H4 (cell line): ENCODE measurements at places on chromosomes 6 and 20.

GRCh38 chr20:40148886-40149285 is 540.1 kb downstream of the MAFB start:
- DNase-seq: no peak

- DNase-seq: no peak
Measured at GRCh38 chr6:26366504-26366903, 1.5 kb downstream of the BTN3A2 start.

GRCh38 chr6:157099912-157100593 is 223.3 kb downstream of the TMEM242 start:
- DNase-seq: no peak

- no peak for DNase-seq
Measured at GRCh38 chr6:157456524-157456829, 75.5 kb downstream of the ZDHHC14 start.

- DNase-seq: no peak
Measured at GRCh38 chr20:51486197-51487005, 56.1 kb downstream of the NFATC2 start.

DNA sequence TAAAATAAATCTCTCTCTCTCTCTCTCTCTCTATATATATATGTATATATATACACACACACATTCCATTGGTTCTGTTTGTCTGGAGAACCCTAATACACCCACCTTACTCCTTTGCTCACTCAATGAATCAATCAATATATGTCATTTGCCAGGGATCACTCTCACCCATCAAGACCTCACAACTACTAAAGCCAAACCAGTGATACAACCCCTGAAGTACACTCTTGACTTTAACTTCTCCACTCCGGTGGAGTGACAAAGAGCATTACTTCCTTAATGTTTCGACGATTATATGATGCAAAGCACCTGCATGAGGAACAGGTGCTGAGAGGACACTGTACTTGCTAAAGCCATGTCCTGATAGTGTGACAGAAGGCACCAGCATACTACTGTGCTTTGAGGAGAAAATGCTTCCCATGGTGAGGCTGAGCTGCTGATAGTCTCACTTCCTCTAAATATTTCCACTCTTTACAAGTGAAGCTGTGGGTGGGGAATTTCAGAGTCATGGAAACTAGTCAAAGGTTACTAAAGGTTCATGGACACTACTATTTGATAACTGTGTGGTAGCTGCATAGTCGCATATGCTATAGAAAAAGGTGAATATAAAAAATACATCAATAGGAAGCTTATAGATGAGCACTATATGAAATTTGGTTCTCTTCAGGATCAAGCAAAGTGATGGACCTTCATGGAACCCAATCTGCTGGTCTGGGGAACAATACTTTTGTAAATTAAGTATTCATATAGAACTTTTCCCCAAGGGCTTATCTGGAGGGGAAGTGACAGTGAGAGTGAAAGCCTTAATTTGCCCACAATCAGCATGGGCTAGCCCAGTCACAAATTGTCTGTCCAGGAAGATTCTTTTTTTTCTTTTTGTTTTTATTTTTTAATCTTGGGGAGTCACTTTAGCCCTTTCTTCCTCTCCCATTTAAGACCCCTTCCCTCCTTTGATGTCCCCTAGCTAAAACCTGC is 141.9 kb upstream of the NEDD9 start:
- no peak for DNase-seq
